ENCODE measurements at places on chromosomes 4 and X. TPM values are rescaled to one million over a fixed set of nuclear protein-coding genes. Genes with fewer than 3 reads are reported as not detected.

GRCh38 chrX:106415276-106415895 lies 196.4 kb upstream of the RADX start:
- peak; percentile 5 for DNase-seq

DNA sequence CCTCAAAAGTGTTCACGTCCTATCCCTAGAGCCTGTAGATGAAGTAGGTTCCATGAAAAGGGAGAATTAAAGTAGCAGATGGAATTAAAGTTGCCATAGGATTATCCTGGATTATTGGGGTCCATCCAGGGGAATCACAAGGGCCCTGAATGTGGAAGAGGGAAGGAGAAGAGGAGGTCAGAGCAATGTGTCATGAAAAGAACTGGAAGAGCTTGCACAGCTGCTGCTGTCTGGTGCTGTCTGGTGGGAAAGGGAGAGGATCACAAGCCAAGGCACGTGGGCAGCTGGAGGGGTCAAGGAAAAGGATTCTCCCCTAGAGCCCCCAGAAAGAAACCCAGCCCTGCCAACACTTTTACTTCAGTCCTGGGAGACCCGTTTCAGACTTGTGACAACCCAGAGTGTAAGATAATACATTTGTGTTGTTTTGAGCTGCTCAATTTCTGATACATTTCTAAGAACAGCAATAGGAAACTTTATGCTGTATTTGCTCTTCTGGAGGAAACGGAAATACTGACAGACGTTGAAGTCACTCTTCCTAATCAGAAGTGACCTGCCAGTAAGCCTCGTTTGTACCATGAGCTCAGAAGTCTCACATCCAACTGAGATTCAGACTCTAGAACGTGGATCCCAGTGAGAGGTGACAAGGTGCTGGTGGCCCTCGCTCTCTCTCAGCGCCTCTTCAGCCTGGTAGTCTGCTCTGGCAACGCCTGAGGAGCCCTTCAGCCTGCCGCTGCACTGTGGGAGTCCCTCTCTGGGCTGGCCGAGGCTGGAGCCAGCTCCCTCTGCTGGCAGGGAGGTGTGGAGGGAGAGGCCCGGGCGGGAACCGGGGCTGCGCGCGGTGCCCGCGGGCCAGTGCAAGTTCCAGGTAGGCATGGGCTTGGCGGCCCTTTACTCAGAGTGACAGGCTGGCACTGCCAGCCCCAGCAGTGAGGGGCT lies 34.7 kb upstream of the ENPP6 start:
- no peak for DNase-seq

- no peak for DNase-seq
These were observed at the start of gene PNCK for GRCh38 chrX:153673428-153674218. Gene PNCK (minus strand): TSS chrX:153673813. CDS start chrX:153673076, 737 bp downstream.

DNA sequence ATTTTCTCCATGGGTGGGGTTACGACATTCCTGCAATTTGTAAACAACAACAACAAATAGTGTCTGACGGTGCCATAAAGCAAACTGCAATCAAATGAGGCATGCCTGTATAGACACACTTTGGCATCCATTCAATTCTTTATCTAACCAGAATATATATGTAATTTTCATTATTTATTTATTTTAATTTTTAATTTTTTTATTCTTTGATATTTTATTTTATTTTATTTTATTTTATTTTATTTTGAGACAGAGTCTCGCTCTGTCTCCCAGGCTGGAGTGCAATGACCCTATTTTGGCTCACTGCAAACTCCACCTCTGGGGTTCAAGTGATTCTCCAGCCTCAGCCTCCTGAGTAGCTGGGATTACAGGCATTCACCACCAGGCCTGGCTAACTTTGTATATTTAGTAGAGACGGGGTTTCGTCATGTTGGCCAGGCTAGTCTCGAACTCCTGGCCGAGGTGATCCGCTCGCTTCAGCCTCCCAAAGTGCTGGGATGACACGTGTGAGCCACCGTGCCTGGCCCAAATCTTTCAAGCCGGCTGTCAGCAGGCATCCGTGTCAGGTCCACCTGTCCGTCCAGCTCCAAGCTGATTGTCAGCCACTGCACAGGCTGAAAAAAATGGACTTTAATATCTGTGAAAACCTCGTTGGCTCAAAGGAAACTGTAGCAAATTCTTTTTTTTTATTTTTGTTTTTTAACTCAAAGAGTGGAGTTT lies 200.8 kb downstream of the ASMT start:
- DNase-seq, result no peak

DNA sequence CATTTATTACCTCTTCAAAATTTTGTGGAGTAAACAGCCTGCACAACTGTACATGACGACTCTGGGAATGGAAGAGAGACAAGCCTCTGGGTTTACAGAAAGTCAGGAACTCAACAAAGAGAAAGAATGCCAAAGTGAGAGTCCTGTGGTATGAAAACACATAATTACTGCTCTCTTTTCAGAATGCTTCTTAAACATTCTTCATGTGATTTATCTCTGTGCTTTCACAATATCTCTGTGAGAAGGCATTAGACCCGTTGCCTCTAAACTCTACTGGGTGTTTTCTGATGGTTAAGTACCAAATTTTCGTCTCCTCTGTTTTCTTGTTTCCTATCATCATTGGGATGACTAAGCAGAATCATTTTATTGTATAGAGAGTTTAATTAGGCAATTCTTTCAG lies 966.6 kb upstream of the SLIT2 start:
- DNase-seq, result no peak

The ITIH6 gene
- total RNA-seq, result not detected

GRCh38 chr4:151882072-151882803 lies 121.4 kb upstream of the GATB start:
- DNase-seq, result no peak

The TENM3 gene
- not detected for total RNA-seq

GRCh38 chrX:5399403-5399802 lies 829.3 kb downstream of the NLGN4X start:
- DNase-seq, result no peak

The MSANTD1 gene
- 0.22 TPM for total RNA-seq

DNA sequence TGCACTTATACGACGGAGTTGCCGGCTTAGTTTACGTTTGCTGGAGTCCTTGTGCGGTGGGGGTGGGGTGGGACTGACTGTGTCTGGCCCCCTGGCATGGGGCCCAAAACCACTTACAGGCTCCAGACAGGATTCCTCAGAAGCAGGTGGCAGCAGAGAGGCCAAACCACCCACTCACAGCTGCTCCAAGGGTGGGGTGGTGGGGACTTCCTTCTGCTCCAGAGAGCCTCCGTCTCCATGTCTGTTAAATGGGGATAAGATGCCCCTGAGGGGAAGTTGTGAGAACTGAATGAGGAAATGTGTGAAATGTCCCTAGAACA lies 36.7 kb downstream of the PSAPL1 start:
- DNase-seq, result no peak
